ENCODE measurements at places on chromosomes 5 and 9.

GRCh38 chr9:33211695-33212393, 28.1 kb upstream of the SPINK4 start:
- DNase-seq = no peak

GRCh38 chr5:35182910-35183535, 47.3 kb downstream of the PRLR start:
- no peak for DNase-seq

DNA sequence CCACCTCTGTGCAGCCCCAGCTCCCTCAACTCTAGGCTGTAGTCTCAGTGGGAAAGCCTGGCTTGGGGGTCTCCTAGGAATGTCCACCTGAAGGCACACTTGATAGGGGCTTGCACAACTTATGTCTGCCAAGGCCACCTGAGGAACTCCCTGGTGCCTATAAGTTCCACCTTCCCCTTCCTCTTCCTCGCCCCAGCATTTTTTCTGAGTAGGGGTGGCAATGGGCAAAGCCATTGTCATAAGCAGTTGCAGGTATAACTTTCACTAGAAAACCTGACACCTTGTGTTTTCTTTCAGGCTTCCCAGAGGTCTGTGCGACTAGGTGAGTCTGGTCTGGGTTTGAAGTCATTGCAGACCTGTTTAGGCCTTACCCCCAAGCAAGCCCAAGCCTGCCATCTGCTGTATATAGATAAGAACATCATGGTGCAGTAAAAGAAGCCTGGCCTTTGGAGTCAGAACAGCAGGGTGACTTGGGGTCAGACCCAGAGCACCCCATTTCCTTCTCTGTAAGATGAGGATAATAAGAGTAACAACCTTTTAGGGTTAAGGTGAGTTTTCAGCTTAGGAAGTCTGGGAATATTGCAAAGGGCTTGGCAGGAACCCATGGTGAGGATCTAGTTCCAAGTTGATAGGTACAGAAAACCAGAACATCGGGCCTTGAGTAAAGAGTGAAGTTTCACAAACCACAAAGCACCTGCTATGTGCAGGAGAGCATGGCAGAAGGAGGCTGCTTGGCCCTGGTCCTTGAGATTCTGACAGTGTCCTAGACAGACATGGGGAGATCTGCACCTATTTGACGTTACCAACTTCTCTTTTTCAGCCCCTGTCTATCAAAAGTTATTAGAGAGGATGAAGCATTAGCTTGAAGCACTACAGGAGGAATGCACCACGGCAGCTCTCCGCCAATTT, 33.8 kb downstream of the TGFBI start:
- no peak for DNase-seq

- no peak for DNase-seq
Measured at GRCh38 chr9:108197008-108197365, 658.8 kb downstream of the ACTL7B start.

DNA sequence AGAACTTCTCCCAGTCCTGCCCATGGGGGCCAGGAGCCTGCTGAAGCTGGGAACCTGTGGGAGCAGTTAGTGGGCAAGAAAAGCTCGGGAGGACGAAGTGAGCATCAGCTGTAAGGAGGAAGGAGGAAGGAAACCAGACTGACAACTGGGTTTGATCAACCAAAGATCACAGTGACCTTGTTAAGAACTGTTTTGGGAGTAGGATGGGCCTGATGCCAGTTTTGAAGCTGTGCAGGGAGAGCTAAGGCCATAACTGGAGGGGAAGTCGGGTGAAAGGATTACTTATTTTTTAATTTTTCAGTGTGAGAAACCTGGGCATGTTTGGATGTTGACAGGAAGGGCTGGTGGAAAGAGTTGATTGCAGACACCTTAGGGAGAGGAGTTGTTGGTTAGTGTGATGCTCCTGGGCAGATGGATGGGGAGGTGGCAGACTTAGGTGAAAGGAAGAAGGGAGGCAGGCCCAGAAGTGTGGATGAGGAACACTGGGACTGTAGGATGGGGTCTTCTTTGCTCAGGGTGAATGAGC, 58.3 kb upstream of the KLF4 start:
- no peak for DNase-seq

- DNase-seq = no peak
Measured at GRCh38 chr9:87276851-87277261, 220.8 kb upstream of the DAPK1 start.

DNA sequence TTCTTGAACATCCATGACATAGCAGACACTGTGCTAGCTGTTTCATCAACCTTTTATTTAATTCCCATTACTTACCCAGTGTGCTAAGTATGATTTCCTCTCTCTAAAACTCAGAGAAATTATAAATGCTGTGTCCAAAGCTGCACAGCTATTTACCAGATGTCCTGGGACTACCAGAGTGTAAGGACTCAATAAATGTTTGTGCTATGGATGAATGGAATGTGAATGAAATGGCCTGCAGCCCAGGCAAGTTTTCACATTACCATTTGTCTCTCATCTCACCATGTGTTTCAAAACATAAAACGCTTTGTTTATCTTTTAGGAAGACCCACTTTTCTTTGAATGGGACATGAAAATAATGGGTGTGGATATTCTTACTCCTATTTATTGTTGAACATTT, 96.2 kb downstream of the ARHGEF28 start:
- no peak for DNase-seq
